OCI-LY7 (cell line): ENCODE measurements at places on chromosomes 3 and 15. TPM values are rescaled to one million over a fixed set of nuclear protein-coding genes. Genes with fewer than 3 reads are reported as not detected.
A peak's percentile ranks its signal among the peaks of the same experiment; 100 is the strongest.

The FAM43A gene
- 7.5 and 8.2 TPM in 2 replicates for total RNA-seq

The QRICH1 gene
- total RNA-seq, result 132 and 156 TPM in 2 replicates

The FETUB gene
- total RNA-seq, result not detected in 2 replicates

The SLC22A13 gene
- total RNA-seq, result 0.27 TPM in 1 of 2 replicates, not detected in the other

The TLR9 gene
- total RNA-seq, result 3.7 and 9.0 TPM in 2 replicates

The GOLGA8J gene
- total RNA-seq, result not detected in 2 replicates

The ZNF80 gene
- not detected in 2 replicates for total RNA-seq

The SELENOK gene
- total RNA-seq, result 33.8 and 36.7 TPM in 2 replicates

The CLDN16 gene
- total RNA-seq, result not detected in 2 replicates

The LRRC15 gene
- not detected in 2 replicates for total RNA-seq

The NR2F2 gene
- not detected in 2 replicates for total RNA-seq

The GP5 gene
- not detected in 2 replicates for total RNA-seq

The CILP gene
- total RNA-seq, result 0.06 TPM in 1 of 2 replicates, not detected in the other

The TMEM39A gene
- 42.8 and 42.9 TPM in 2 replicates for total RNA-seq

The MEGF11 gene
- 6.8 and 9.1 TPM in 2 replicates for total RNA-seq

The GATM gene
- total RNA-seq, result 2.7 and 3.4 TPM in 2 replicates

The SLC38A3 gene
- total RNA-seq, result not detected in 2 replicates

The EFCC1 gene
- not detected in 2 replicates for total RNA-seq

The UBA5 gene
- total RNA-seq, result 44.6 and 45.2 TPM in 2 replicates

The TRIM71 gene
- not detected in 2 replicates for total RNA-seq

The CMSS1 gene
- 46.6 and 51.3 TPM in 2 replicates for total RNA-seq

- DNase-seq, result no peak
Observed at GRCh38 chr15:90730290-90730689, 13.1 kb downstream of the BLM start.

DNA sequence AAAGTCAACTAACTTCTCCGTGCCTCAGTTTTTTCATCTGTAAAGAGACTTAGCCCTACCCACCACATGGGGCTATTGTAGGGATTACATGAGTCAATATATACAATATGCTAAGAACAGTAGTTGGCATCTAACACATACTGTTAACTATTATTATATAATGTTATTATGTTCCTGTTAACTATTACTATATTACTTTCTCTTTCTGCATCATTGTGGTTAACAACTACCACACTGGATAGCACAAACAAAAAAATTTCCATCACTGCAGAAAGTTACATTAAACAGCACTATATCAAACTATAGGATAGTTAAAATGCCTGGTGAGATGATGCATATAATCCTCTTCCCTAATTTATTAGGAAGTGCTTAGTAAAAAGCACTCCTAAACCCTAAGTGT lies 23.7 kb downstream of the STAG1 start:
- DNase-seq, result no peak

GRCh38 chr15:88738796-88739195 lies 64.4 kb upstream of the ACAN start:
- DNase-seq, result no peak

GRCh38 chr15:88177451-88177850 lies 79.1 kb downstream of the NTRK3 start:
- no peak for DNase-seq

DNA sequence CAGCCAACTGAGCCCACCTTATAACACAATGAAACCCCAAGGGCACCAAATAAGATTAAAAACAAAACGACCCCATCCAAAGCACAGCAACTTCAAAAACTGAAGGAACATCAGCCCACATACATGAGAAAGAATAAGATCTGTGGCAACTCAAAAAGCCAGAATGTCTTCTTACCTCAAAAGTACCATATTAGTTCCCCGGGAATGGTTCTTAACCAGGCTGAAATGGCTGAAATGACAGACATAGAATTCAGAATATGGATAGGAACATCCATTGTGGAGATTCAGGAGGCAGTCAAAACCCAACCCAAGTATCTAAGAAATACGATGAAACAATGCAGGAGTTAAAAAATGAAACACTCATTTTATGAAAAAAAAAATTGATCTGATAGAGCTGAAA lies 222.3 kb downstream of the SCAPER start:
- no peak for DNase-seq

- no peak for DNase-seq
Observed at GRCh38 chr3:13668136-13668535, 119.2 kb downstream of the FBLN2 start.

DNA sequence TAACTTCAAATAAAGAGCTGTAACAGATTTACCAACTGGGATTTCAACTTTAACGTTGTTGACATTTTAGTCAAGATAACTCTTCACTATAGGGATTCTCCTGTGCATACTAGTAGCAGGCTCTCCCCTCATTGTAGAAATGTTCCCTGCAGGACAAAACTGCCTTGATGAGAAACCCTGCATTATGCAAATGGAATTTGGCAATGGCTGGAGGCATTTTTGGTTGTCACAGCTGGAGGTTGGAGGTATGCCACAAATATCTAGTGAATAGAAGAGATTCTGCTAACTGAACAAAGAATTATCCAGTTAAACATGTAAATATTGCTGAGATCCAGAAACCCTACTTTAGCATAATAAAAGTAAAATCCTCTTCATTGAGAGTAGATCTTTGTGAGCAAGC lies 928.8 kb upstream of the ALCAM start:
- DNase-seq, result no peak

DNA sequence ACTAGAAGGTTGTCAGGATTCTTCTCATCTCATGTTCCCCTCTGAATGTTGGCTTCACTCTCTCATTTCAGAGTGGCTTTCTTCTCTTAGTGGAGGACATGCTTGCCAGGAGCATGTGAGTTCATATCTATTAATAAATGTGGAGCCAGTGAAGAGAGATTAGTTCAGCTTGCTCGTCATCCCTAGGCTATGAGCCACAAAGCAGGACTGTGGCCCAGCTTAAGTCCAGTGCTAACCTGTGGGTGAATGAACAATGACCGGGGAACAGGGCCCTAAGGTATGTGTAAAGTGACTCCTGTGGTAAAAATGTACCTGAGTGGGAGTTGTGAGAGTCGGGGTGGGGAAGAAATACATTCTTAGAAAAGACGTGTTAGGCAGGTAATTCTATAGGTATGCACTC lies 96.9 kb upstream of the TBL1XR1 start:
- no peak for DNase-seq

DNA sequence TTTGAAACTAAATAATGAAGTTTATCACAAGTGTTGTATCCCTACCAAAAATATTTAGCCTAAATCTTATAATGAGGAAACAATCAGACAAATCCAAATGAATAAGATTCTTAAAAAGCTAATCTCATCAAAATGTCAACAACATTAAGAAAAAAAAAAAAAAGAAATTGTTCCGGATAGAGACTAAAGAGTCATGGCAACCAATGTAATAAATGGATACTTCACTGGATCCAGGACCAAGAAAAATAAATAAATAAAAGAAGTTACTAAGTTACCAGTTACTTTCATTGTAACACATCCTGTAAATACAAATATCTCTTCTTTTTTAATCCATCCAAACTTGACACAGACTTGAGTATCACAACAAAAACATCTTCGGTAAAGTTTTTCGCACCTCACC lies 607 bp downstream of the MRPL47 start:
- DNase-seq, result no peak

DNA sequence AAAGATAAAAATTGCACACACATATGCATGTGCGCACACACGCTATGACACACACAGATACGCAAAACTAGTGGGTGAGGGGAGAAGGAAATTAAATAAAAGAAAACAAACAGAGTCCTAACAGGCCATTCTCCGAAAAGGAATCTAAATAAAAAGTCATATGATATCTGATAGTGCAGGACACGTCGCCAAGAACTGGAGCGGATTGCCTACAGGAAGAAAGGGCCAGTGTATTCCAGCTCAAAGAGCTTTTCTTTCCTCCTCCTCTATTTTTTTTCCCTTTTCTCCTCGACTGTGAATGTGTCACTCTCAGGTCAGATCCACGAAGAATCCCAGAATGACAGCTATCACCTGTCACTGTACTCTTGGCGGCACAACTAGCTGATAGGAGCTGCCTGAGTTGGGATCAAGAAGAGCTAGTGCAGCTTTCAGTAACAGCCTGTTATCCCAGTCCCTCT lies 157.8 kb downstream of the TIGIT start:
- DNase-seq, result no peak

DNA sequence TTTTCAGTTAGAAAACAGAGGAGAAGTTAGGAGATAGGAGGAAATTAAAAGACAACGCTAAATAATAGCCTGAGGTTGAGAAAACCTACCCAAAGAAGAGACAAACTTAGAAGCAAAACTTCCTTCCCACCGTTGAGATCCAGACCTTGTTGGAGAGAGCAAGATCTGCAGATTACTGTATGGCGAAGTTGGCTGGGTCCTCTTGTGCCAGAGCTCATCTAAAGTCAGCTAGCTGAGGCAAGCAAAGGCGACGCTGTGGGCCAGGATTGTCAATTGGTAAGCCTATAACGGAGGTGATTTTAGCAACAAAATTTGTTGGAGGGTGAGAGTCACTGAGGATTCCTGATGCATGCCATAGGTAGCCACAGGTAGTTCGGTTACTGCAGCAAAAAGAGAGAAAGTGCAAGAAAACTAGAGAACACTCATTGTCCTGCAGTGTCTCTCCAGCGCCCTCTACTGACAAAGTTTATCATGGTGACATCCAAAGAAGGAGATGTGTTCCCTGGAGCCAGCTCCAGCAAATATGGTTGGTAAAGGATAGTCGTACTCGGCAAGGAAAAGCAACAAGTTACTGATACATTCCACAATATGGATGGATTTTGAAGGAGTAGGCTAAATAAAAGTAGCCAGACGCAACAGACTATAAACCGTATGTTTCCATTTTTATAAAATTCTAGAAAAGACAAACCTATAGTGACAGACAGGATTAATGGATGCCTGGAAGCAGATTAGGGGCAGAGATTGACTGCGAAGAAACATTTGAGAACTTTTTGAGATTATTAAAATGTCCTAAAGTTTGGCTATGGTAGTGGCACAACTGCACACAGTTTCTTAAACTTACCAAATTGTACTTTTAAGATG lies 9.8 kb upstream of the OR5K4 start:
- DNase-seq, result peak; percentile 60

GRCh38 chr3:80994767-80995166 lies 766.7 kb downstream of the GBE1 start:
- DNase-seq, result no peak

GRCh38 chr15:41774882-41775417 lies 666 bp downstream of the MAPKBP1 start:
- DNase-seq, result peak; percentile 39

- no peak for DNase-seq
Observed at GRCh38 chr15:35986191-35986721, 440.3 kb upstream of the DPH6 start.

- DNase-seq, result no peak
Observed at GRCh38 chr3:162262129-162262528, 765.5 kb downstream of the OTOL1 start.

GRCh38 chr3:157261000-157261399 lies 101.1 kb upstream of the CCNL1 start:
- DNase-seq, result no peak

- no peak for DNase-seq
Observed at GRCh38 chr3:135007607-135008006, 212.5 kb downstream of the EPHB1 start.

GRCh38 chr3:135089451-135089850 lies 294.4 kb downstream of the EPHB1 start:
- no peak for DNase-seq

- DNase-seq, result no peak
Observed at GRCh38 chr3:31288641-31289100, 244.1 kb upstream of the STT3B start.

GRCh38 chr3:74465715-74466410 lies 148.6 kb downstream of the CNTN3 start:
- no peak for DNase-seq

DNA sequence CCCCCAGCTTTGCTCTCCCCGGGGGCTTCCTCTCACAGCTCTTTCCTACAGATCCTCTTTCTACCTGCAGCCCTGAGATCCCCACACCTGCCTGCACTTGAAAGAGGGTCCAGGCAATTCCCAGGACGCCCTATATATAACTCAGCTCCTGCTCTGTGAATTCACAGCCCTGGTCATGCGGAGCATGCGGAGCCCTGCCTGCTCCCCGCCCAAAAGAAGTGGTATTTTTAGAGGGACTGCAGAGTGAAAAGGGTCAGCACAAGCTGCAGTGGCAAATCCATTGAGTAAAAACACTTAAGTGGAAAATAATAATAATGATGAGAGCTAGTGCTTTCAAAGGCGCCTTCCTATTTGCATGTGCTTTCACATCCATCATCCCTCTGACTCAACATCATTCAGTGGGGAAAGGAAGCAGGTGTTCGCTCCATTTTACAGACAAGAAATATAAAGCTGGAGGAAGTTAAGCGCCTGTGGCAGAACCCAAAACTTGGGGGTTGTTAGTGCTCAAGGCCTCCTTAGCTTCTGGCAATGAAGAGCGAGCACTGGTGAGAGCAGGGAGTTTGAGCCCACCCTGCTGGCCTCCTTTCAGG lies 76.3 kb upstream of the LIPC start:
- peak; percentile 76 for DNase-seq

DNA sequence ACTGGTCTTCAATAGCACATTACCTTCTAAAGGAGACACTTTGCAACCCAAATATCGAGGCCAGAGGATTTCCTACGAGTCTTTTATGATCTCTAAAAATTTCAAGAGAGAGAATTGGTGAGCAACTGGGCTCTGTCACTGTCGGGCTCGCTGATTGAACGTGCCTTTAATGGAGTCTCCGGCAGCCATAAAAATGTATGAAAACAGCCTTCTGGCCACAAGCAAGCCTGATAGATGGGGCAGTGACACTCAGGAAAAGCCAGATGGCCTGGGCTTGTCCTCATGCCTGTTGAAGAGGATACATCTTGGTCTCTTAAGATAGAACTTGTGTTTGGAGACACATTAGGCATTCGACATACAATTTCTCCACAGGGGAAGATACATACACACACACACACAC lies 419.5 kb upstream of the PROK2 start:
- DNase-seq, result no peak
